ENCODE measurements at places on chromosomes 4 and X.

GRCh38 chr4:3708103-3708510 is 58.1 kb upstream of the ADRA2C start:
- DNase-seq, result no peak

DNA sequence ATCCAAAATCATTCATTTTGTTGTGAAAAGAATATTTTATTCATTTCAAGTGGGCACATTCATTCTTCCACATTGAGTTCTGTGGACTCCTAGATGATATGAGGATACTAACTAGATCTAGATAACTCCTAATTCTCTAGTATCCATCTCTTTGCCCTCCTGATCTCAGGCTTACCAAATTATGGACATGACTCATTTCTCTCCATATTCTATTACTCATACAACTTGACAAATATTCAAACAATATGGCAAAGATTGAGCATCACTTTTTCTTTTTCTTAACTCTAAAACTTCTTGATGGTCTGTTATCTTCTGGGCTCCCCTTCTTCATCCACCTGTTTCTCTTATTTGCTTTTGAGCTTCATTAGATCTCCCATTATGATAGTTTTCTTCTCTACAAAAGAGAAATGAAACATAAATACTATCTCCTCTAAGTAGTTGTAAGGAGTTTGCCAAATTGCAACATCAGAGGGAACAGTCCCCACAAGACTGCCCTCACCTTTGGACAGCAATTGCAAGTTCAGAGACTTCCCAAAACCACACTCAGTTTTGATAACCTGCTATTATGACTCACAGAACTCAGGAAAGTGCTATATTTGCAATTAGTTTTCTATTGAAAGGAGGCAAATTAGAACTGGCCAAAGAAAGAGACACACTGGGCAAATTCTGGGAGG is 422.9 kb downstream of the SPRY1 start:
- DNase-seq, result no peak

GRCh38 chrX:31199056-31199839 is 127.4 kb upstream of the FTHL17 start:
- DNase-seq, result no peak

DNA sequence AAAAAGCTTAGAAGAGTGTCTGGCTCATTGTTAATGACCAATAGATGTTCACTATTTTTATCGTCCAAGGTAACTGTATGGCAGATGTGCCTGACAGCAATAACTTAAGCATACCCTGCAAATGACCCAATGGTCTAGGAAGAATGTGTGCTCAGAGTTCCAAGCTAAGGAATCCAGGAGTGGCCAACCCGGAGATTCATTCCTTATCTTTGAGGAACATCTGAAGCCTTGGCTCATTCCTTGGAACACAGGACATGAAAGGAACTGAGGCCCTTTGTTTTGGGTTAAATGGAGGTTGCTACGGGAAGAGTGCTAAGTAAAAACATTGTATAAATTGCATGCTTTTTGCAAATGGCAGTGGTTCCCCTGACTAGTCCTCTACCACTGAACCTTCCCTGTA is 38.9 kb upstream of the EFNB1 start:
- DNase-seq, result no peak

All from retina (tissue), 1 donor.